GM23248 (cell line): ENCODE measurements at places on chromosomes 11 and 22. TPM values are rescaled to one million over a fixed set of nuclear protein-coding genes. Genes with fewer than 3 reads are reported as not detected.

GRCh38 chr22:47259990-47260389 is 497.5 kb downstream of the TBC1D22A start:
- H3K27me3 ChIP-seq = no peaks in the 10 kb centered on the region
- no peak overlapping the region for H3K4me3 ChIP-seq
- no peaks in the 10 kb centered on the region for H3K4me1 ChIP-seq
- no peaks in the 10 kb centered on the region for H3K36me3 ChIP-seq
- H3K27ac ChIP-seq = no peak overlapping the region

DNA sequence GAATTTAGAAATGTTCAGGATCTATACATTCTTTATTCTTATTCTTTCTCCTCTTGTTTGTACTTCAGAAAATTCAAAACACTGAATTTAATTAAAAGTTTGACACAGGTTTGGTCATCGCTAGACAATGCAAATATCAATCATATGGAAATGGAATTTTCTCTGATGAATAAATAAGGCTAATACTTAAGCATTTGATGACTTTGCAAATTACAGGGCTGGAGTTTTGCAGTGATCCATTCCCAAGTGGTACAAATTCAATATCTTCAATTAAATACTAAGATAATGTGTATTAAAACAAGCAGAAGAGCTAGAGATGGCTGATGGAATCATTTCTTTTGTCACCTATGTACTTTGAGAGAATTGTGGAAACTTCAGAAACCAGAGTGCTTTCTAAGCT is 439.6 kb downstream of the DYNC2H1 start:
- H3K36me3 ChIP-seq = no peaks in the 10 kb centered on the region
- no peaks in the 10 kb centered on the region for H3K4me1 ChIP-seq
- H3K27ac ChIP-seq = no peak overlapping the region
- DNase-seq = no peak
- H3K4me3 ChIP-seq = no peak overlapping the region
- H3K27me3 ChIP-seq = no peaks in the 10 kb centered on the region

DNA sequence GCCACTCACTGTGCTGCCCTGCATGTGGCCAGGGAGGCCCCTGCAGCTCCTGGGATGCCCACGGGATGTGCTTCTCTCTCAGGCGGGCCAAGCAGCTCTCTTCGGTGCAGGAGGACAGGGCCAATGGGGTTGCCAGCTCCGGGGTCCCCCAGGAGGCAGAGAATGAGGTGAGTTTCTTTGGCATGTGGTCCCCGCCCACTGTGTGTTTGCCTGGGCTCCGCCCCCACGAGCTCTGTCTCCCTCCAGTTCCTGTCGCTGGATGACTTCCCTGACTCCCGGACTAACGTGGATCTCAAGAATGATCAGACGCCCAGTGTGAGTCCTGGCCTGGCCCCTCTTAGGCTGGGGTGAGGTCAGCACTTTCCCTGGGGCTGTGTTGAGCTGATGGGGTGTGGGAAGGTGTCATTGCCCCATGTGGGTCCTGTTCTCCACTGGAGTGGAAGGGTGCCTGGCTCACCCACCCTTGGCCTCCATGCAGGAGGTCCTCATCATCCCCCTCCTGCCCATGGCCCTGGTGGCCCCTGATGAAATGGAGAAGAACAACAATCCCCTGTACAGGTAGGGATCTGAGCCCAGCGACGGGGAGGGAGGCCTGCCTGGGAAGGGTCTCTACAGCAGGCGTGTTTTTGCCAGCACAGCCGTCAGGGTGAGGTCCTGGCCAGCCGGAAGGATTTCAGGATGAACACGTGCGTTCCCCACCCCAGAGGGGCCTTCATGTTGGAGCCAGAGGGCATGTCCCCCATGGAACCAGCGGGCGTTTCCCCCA is 7.7 kb downstream of the SCO2 start:
- no peaks in the 10 kb centered on the region for H3K36me3 ChIP-seq
- H3K4me1 ChIP-seq = no peaks in the 10 kb centered on the region
- no peak for DNase-seq
- H3K27me3 ChIP-seq = no peaks in the 10 kb centered on the region

DNA sequence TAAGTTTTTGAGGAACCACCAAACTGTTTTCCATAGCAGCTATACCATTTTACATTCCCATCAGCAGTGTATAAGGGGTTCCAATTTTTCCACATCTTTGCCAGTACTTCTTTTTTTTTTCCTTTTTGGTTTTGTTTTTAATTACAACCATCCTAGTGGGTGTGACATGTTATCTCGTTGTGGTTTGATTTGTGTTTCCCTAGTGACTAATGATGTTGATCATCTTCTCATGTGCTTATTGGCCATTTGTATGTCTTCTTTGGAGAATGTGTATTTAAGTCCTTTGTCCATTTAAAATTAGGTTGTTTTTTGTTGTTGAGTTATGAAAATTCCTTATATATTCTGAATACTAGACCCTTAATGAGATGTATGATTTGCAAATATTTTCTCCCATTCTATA is 59.3 kb downstream of the STIM1 start:
- DNase-seq = peak; percentile 31
- H3K36me3 ChIP-seq = no peaks in the 10 kb centered on the region
- peaks cover 10% of the 10 kb centered on the region for H3K4me1 ChIP-seq
- H3K4me3 ChIP-seq = no peak overlapping the region
- H3K27ac ChIP-seq = no peak overlapping the region
- H3K27me3 ChIP-seq = no peaks in the 10 kb centered on the region

DNA sequence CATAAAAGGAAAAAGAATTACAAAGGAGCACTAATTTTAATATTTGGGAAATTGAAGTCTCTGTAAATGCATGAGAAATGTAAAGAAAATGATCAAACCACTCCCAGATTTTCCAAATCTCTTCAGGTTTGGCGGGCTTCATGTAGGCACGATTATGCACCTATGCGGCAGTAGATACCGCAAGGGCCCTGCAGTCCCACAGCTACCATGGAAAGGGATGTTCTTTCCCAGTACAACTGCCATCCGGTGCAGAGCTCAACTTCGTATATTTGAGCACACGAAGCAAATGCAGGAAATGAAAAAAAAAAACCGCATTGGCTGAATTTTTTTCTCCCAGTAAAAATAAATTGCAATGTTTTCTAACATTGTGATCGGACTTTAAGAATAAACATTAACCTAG is 1.4 kb downstream of the SLC17A6 start:
- H3K4me3 ChIP-seq = no peak overlapping the region
- H3K27me3 ChIP-seq = peaks cover 60% of the 10 kb centered on the region
- no peak for DNase-seq
- no peaks in the 10 kb centered on the region for H3K36me3 ChIP-seq
- no peaks in the 10 kb centered on the region for H3K4me1 ChIP-seq
- no peak overlapping the region for H3K27ac ChIP-seq

GRCh38 chr11:72217841-72218240 is 1.2 kb downstream of the FOLR2 start:
- DNase-seq = no peak
- no peak overlapping the region for H3K27ac ChIP-seq
- no peaks in the 10 kb centered on the region for H3K36me3 ChIP-seq
- H3K27me3 ChIP-seq = peaks cover 22% of the 10 kb centered on the region
- peaks cover 5% of the 10 kb centered on the region; the same call in 1 of the 2 replicates for H3K4me1 ChIP-seq

DNA sequence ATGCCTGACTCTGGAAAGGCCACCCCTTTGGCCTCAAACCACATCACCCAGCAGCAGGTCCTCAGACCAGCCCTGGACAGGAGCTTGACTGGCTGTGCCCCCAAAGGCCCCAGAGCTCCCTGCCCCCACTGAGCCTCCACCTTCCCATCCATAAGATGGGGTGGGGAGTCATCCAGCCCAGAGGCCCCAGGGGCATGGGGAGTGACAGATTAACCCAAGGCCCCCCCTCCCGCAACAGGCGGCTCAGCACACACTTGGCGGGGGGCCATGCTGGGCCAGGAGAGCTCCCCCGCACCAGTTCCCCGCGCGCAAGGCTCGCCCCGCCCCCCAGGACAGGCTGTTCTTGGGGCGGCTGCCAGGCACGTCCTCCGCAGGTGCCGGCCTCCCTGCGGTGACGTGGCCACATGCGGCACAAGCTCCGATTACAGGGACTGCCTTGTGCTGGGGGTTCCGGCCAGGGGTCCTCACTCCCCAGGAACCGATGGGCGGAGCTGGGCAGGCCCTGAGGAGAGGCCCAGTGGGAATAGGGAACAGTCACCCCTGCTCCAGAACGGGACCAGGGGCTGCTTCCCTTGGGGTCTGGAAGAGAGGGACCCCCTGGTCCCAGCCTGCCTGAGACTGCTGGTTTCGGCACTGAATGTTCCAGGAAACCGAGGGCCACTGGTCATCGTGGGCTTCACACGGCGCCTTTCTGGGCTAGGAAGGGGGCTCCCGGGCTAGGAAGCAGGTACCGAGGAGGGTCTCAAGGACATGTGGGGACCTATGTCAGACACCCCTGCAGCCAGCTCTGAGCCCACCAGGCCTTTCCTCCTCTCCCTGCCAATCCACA is 5.1 kb upstream of the CDKN1C start:
- H3K27me3 ChIP-seq = no peaks in the 10 kb centered on the region
- no peak overlapping the region for H3K27ac ChIP-seq
- DNase-seq = no peak
- no peaks in the 10 kb centered on the region for H3K36me3 ChIP-seq
- H3K4me1 ChIP-seq = 0 out of 2 replicates have a peak, but pooled peaks cover 6% of the 10 kb centered on the region

GRCh38 chr11:85195934-85196333 is 431.2 kb downstream of the DLG2 start:
- no peak overlapping the region for H3K4me3 ChIP-seq
- no peaks in the 10 kb centered on the region for H3K4me1 ChIP-seq
- H3K36me3 ChIP-seq = no peaks in the 10 kb centered on the region

GRCh38 chr11:30832831-30833230 is 246.7 kb upstream of the MPPED2 start:
- no peak overlapping the region for H3K4me3 ChIP-seq
- no peak overlapping the region for H3K27ac ChIP-seq
- H3K4me1 ChIP-seq = no peaks in the 10 kb centered on the region
- H3K27me3 ChIP-seq = no peaks in the 10 kb centered on the region
- DNase-seq = no peak

GRCh38 chr11:75356613-75357012 is 5.2 kb upstream of the ARRB1 start:
- no peaks in the 10 kb centered on the region for H3K27me3 ChIP-seq
- no peak overlapping the region for H3K27ac ChIP-seq
- no peaks in the 10 kb centered on the region for H3K36me3 ChIP-seq
- no peak overlapping the region for H3K4me3 ChIP-seq
- DNase-seq = no peak

DNA sequence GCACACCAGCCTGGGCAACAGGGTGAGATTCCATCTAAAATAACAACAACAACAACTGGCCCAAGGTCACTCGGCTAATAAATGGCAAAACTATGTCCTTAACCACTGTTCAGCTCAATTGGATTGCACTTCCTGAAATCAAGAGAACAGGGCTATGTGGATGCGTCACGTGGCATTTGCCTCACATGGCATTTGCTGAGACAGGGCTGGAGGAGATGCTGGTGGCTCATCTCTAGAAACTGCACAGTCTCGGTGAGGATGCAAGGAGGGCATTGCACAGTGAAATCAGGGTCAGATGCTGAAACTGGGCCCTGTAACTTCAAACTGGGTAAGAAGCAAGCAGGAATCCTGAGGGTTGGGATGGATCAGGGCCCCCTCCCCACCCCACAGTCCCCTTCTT is 171.9 kb downstream of the BUD13 start:
- H3K27ac ChIP-seq = no peak overlapping the region
- H3K27me3 ChIP-seq = no peaks in the 10 kb centered on the region
- no peaks in the 10 kb centered on the region for H3K36me3 ChIP-seq
- H3K4me1 ChIP-seq = no peaks in the 10 kb centered on the region
- no peak for DNase-seq

GRCh38 chr22:40024201-40025061 is 29.7 kb downstream of the FAM83F start:
- H3K27me3 ChIP-seq = no peaks in the 10 kb centered on the region
- DNase-seq = peak; percentile 86
- H3K4me1 ChIP-seq = no peaks in the 10 kb centered on the region
- H3K27ac ChIP-seq = no peak overlapping the region
- H3K36me3 ChIP-seq = no peaks in the 10 kb centered on the region
- H3K4me3 ChIP-seq = no peak overlapping the region

- H3K27me3 ChIP-seq = no peaks in the 10 kb centered on the region
- no peaks in the 10 kb centered on the region for H3K36me3 ChIP-seq
Observed at GRCh38 chr11:36149538-36150242, 139.5 kb downstream of the COMMD9 start.

GRCh38 chr11:45870706-45871105 is 14.7 kb upstream of the MAPK8IP1 start:
- no peaks in the 10 kb centered on the region for H3K27me3 ChIP-seq
- peaks cover 15% of the 10 kb centered on the region for H3K36me3 ChIP-seq
- H3K4me3 ChIP-seq = no peak overlapping the region
- no peak for DNase-seq

DNA sequence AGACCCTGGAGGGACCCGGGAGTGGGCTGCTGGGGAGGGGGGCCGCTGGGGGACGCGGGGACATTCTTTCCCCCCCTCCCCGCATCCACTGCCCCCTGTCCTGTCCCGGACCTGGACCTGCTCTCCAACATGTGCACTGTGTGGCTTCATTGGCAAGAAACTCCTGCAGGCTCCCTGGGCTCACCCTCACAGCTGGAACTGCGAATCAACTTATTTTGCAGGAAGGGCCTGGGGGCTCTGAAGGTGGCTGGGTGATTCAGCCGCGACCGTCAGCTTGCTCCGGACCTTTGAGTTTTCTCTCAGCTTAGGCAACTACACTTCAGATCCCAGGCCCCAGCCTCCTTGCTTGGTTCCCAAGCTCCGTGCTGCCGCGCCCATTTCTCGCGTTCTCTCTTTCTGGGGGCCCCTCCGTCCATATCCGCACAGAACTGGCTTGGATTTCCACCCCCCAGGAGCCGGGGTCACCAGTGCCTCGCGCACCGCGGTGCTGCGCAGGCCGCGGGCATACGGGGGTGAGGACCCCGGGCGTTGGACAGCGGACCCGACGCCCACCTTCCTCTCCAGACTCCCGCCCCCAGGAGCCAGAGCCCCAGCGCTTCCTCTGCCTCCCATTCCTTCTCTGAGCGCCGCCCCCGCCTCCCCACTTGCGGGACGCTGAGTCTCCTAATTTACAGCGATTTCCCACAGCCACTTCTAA is 471 bp upstream of the AHNAK start:
- DNase-seq = peak; percentile 86
- no peaks in the 10 kb centered on the region for H3K27me3 ChIP-seq
- peak overlapping the region; percentile 81 for H3K27ac ChIP-seq

DNA sequence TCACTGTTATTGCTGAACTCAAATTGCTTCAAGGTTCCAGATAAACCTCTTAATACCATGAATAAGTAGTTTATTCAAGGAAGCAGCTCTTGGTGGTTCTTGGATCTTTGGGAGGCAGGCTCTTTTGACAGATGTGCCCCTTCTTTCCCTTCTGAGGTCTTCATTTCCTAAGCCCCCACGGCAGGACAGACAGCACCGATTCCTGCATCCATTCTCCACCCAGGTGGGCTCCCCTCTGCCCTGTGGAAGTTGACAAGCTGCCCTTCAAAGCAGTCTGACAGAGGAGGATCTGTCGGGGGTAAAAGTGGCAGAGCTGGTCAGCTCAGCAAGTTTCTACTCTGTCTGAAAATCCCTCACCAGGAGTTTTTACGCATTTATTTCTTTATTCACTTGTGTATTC is 605.3 kb upstream of the B3GAT1 start:
- no peaks in the 10 kb centered on the region for H3K27me3 ChIP-seq
- H3K4me3 ChIP-seq = no peak overlapping the region
- H3K36me3 ChIP-seq = no peaks in the 10 kb centered on the region
- H3K27ac ChIP-seq = no peak overlapping the region
- no peaks in the 10 kb centered on the region for H3K4me1 ChIP-seq

The OR51A7 gene
- not detected in 2 replicates for polyA plus RNA-seq

The RNF121 gene
- polyA plus RNA-seq = 18.1 and 19.9 TPM in 2 replicates

The HOATZ gene
- polyA plus RNA-seq = not detected in 2 replicates

The OR52E4 gene
- not detected in 2 replicates for polyA plus RNA-seq

The OTOG gene
- not detected in 2 replicates for polyA plus RNA-seq

The MN1 gene
- 4.2 and 4.4 TPM in 2 replicates for polyA plus RNA-seq

The MMP10 gene
- polyA plus RNA-seq = 1.0 and 1.1 TPM in 2 replicates

The YPEL1 gene
- polyA plus RNA-seq = 0.47 and 1.1 TPM in 2 replicates
